ENCODE measurements at places on chromosomes 13 and 19.

GRCh38 chr13:87536899-87537298, 134.3 kb upstream of the SLITRK5 start:
- no peak for DNase-seq

DNA sequence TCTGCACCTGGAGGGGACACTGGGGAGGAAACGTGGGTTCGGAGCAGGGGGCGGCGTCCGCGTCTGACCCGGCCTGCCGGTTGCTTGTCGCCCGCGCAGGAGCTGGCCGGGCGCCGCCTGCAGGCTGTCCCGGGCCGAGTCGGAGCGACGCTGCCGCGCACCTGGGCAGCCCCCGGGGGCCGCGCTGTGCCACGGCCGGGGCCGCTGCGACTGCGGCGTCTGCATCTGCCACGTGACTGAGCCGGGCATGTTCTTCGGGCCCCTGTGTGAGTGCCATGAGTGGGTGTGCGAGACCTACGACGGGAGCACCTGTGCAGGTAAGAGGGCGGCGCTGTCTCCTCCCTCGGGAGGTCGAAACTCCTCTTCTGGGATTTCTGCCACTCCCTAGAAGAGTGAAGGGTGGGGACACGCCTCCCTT, 1.3 kb downstream of the ITGBL1 start:
- no peak for DNase-seq

- no peak for DNase-seq
Observed at GRCh38 chr13:63948045-63948444, 2532.4 kb upstream of the PCDH20 start.

DNA sequence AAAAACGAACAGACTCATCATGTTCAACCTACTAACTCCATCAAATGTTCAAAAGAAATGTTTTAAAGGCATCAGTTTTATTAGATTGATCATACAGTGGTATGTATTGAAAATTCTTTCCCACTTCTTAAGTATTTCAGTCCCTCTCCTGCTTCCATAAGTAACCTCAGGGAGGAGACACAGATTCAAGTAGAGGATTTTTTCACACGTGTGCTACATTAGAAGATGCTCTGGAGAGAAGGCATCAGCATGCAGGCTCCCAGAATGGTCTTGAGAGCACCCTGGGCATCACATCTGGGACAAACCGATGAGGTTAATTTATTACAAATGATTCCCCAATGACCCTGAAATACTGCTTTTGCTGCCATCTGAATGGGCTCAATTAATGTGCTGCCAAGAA, 3.6 kb downstream of the GPR12 start:
- no peak for DNase-seq

DNA sequence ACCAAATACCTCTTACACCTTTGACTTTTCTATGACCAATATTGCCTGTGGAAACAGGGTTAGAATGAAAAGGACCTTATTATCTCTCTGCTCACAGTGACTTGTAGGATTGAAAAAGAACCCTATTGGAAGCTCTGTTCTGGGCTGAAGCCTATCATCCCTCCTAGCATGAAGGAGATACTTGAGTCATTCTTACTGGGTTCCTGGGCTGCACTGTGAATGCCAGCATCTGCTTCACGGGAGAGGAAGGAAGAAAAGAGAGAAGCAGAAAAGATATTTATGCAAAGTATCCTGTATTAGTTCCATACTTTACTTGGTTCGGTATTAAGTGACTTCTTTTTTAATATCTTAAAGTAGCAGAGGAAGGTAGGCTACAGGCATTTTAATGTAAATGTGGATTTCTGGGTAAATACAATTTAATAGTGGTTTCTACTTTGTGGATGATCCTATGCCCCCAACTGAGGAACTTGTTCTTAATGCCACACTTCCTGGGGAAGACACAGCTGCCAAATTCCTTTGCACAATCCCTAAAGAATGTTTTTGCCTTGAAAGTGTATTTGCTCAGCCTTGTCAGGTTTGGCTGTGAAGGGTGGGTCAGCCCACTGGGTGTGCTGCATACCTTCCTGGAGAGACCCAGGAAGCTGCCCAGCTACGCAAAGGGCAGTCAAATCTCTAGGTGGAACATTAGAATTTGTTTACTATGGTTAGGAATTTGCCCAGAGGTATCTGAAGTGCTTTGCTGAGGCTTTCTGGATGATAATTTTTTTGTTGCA, 13.7 kb upstream of the SCEL start:
- no peak for DNase-seq

Data from sciatic nerve (tissue), 2 donors.